ENCODE measurements at places on chromosomes 16 and 17.

DNA sequence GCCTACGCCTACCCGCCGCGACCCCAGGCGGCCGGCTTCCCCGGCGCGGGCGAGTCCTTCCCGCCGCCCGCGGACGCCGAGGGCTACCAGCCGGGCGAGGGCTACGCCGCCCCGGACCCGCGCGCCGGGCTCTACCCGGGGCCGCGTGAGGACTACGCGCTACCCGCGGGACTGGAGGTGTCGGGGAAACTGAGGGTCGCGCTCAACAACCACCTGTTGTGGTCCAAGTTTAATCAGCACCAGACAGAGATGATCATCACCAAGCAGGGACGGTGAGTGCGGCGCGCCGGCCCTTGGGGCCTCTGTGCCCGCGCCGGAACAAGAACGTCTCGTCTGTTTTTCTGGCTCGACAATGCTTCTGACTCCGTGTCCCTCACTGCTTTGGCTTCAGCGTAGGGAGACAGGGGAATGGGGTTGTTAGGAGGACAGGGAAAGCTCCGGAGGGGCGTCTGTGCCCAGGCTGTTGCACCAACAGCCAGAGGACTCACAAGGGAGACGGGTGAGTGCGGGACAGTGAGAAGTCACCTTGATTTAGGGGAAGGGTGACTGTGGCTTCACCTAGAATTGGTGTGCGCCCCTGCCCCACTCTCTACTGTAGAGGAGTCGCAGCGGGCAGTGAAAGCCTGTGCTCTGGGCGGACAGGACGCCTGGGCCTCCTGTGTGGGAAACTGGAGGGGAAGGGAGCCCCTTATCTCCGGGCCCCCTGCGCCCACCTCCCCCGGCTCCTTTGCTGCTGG is 806 bp downstream of the TBX21 start:
- peak; percentile 51 for DNase-seq

GRCh38 chr16:8736123-8736668 is 61.2 kb downstream of the TMEM186 start:
- DNase-seq, result peak; percentile 60

DNA sequence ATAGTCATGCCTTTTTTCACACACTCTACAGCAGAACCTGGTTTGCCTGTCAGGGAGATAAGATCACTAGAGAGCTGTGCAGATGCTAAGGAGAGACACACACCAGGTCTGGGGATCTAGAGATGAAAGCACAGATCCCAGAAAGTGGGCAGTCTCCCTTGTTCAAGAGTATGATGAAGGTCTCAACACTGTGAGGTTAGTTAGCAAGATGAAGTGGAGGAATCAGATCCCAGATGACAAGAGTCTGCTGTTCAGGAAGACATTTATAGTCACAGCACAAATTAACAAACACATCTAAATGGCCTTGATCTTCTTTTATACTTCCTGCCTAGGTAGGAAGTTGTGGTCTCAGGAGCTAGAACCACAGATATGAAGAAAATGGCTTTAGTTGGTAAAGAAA is 23.4 kb upstream of the SKAP1 start:
- DNase-seq, result no peak

DNA sequence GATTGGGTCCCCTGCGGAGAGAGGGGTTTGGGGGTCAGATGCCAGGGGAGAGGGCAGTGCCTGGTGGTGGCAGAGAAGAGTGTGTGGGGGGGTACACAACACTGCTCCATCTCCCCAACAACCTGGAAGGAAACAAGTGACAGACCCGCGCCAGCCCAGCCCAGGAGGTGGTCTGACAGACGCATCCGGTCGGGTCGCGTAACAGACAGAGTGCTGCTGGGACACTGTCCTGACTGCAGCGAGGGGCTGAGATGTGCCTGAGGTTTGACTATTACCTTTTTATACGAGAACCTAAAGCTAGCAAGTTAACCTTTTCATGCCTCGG is 16.2 kb downstream of the UNC13D start:
- no peak for DNase-seq

GRCh38 chr17:57601143-57601735 is 143.9 kb downstream of the CCDC182 start:
- no peak for DNase-seq

GRCh38 chr16:84069540-84069939 is 26.9 kb upstream of the SLC38A8 start:
- DNase-seq, result no peak

DNA sequence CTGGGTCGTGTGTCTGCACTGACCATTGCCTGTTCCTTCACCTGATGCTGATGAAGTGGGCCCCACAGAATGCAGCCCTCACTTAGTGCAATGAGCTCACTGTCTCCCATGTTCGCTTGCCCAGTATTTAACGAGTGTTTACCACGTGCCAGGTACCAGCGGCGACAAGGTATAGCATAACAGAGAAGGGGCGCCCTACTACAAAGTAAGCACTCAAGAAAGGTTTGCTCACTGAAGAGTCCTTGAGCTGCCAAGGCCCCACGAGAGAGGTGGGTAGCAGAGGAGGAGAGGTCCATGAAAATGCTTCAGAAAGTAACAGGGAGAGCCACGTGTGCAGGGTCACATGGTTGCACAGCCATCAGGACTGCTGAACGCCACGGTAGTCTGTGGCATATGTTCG is 230.0 kb downstream of the NTN1 start:
- DNase-seq, result no peak

- DNase-seq, result no peak
Observed at GRCh38 chr17:53749178-53749577, 73.5 kb upstream of the KIF2B start.

- peak; percentile 68 for DNase-seq
Observed at GRCh38 chr17:57114085-57114673, 29.1 kb downstream of the AKAP1 start.

DNA sequence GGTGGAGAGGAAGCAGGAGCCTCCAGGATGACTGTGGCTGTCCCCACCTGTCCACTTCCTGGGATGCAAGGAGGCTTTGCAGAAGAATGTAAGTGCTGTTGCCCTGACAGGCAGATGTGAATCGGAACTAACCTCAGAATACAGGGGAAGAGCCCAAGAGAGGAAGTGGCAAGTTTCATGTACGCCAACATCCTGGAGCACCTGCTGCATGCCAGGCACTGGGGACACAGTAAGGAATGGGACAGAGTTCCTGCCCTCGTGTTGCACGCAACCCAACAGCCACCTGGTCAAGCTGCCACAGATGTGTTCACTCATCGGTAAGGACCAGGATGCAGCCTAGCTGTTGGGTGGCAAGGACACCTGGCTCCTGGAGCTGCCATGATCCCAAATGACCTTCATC is 98.6 kb upstream of the RPL38 start:
- no peak for DNase-seq

GRCh38 chr17:72969293-72969906 is 123.1 kb downstream of the SLC39A11 start:
- DNase-seq, result no peak

- DNase-seq, result no peak
Observed at GRCh38 chr16:72873853-72874252, 174.1 kb downstream of the ZFHX3 start.

DNA sequence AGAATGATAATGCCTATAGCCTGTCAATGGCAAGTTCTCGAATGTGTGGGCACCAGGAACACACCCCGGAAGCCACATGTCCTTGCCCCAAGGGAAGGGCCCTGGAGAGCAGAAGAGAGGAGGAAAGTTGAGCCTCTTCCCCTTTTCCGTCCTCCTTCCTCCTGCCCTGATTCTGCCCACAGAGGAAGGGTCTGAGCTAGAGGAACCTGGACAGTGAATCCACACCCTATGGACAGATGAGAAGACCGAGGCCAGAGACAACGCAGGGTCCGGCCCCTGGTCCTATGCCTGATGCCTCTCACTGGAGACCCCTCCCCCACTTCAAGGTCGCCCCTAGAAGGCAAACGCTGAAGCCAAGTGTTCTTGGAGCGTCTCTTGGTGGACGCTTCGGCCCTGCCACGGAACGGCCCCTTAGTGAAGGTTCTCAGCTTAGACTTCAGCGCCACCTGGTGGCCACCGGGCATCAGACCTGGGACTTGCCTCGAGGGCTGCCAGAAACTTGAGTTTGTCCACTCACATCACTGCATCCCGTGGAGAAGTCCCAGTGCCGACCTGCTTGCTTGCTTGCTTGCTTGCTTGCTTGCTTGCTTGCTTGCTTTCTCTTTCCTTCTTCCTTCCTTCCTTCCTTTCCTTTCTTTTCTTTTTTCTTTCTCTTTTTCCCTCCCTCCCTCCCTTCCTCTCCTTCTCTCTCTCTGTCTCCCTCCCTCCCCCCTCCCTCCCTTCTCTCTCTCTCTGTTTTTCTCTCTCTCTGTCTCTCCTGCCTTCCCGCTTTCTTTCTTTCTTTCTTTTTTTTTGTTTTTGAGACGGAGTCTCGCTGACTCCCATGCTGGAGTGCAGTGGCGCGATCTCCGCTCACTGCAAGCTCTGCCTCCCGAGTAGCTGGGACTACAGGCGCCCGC is 20.6 kb upstream of the SPNS3 start:
- DNase-seq, result peak; percentile 95

- DNase-seq, result no peak
Observed at GRCh38 chr17:73342050-73342522, 30.3 kb upstream of the CDC42EP4 start.

DNA sequence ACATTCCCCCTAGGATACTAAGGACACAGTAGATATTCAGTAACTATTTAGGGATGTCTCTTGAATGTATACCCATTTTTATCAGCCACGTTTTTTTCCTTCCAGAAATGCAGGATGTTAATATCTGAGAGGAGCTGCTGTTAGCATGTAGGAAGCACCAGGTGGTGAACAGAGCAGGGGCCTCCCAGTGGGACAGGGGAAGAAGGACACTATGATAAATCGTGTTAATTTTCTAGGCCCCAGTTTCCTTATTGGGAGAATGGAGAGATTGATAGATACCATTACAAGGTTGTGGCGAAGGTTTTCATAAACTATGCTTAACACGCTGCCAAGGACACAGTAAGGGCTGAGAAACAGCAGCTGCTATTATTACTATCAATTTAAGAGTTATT is 45.4 kb downstream of the PRSS54 start:
- DNase-seq, result no peak

- peak; percentile 58 for DNase-seq
Observed at GRCh38 chr17:75238684-75239191, 22.7 kb downstream of the GGA3 start.

GRCh38 chr16:6694636-6695035 is 638.0 kb upstream of the RBFOX1 start:
- no peak for DNase-seq

GRCh38 chr16:20647736-20648135 is 49.7 kb downstream of the ACSM1 start:
- no peak for DNase-seq

- no peak for DNase-seq
Observed at GRCh38 chr16:46658925-46659324, 30.1 kb downstream of the VPS35 start.

- DNase-seq, result no peak
Observed at GRCh38 chr17:9895923-9896322, 9.1 kb downstream of the RCVRN start.

- no peak for DNase-seq
Observed at GRCh38 chr17:17669580-17670235, 11.6 kb upstream of the RAI1 start.

DNA sequence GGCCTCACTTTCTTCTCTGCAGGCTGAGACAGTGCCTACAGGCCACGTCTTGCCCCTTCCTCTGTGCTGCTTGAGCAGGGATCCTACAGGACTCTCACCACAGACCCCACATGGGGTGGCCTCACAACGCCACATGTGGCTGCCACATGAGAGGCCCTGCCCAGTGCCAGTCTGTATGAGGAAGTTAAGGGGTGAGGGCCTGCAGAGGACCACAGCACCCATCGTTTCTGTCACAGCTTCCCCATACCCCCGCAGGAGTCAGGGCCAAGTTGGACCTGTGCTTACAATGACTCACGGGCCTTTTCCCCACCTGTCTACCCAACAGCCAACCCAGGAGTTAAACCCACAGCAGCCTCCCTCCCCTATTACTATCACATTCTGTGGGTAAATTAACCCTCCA is 2.9 kb upstream of the GSDMB start:
- DNase-seq, result no peak

DNA sequence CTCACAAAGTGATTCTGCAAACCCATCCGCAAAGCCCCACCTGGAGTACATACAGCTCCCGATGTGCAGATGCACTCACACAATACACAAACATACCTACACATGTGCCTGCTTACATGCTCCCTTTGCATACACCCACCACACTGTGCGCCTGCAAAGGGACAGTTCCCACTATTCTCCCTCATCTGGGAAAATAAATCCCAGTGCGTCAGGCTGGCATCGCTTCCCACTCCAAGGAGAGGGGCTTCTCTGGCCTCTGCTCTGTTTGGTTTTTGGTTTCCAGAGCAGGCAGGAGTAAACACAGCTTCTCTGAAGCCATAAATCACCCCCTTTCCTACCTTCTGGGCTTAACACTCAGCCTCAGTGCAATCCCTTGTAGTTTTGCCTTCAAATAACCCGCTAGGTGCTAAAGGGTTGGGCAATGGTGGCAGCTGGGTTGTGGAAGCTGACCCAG is 14.7 kb downstream of the HOXB4 start:
- DNase-seq, result no peak

GRCh38 chr16:2967721-2968161 is 1.4 kb upstream of the PAQR4 start:
- peak; percentile 81 for DNase-seq

DNA sequence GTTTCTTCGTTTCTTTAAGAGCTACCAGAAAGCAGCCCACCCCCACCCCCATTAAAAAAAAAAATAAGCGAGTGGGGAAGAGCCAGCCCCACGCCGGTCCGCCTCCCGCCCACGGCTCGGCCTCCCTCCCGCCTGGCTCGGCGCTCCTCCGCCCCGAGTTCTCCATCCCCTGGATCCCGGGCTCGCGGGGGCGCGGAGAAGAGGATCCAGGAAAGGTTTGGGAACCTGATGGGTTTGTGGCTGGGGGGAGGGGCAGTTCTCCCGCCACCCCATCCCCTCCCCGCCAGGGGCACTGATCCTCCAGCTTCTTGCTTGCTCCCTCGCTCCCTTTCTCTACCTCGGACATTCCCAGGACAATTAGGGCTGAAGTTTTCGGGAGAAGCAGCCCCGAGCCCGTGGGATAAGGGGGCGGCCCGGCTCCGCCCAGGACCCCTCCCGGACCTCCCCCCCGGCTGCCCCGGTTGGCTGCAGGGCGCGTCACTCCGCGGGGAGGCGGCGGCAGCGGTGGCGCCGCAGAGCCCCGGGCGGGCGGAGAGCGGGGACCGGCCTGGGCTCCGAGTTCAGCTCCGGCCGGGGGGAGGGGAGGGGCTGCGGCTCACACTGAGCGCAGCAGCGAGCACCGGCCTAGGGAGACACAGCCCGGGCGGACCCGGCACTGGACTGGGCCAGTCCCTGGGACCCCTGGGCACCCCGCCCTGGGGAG is 1.0 kb upstream of the SALL1 start:
- peak; percentile 28 for DNase-seq

- DNase-seq, result no peak
Observed at GRCh38 chr16:25184771-25185170, 32.0 kb upstream of the AQP8 start.

- DNase-seq, result no peak
Observed at GRCh38 chr17:56182081-56182480, 28.8 kb downstream of the ANKFN1 start.

- DNase-seq, result no peak
Observed at GRCh38 chr16:21645261-21645721, 7.1 kb downstream of the IGSF6 start.

All from pancreas (tissue), 10 donors.